ENCODE measurements at places on chromosomes 6 and 20. TPM values are rescaled to one million over a fixed set of nuclear protein-coding genes. Genes with fewer than 3 reads are reported as not detected.

- DNase-seq, result peak; percentile 81
- H3K27ac ChIP-seq, result no peak overlapping the region
Measured at GRCh38 chr6:41191569-41191968, 9.4 kb downstream of the TREML2 start.

DNA sequence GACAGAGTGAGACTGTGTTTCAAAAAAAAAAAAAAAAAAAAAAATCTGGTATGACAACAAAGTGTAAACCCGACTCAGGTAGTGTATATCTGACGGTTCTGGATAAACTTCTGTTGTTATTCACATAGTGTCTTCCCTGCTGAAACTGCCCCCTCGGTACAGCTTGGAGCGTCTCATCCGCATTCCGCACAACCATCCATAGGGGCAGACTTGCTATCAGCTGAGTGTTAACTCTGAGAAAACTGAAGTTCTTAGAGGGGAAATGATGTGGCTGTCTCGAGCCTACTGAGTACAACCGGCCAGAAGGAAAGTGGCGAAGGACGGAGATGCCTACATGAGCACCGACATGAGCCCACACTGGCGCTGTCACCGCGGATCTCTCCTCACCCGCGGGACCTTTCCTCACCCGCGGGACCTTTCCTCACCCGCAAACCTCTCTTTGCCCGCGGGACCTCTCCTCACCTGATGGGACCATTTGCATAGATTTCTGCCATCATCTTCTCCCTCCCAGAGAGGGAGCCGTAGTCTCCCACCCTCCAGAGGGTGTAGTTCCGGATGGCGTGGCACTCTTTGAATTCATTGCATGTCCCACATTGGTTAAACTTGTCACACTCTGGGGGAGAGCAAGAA, 9.8 kb downstream of the CTSZ start:
- no peaks in the 10 kb centered on the region for H3K4me1 ChIP-seq
- peak overlapping the region; percentile 44 for H3K27ac ChIP-seq
- H3K36me3 ChIP-seq, result peaks cover 43% of the 10 kb centered on the region

GRCh38 chr6:105803442-105803841, 282.7 kb upstream of the PRDM1 start:
- DNase-seq, result no peak
- no peak overlapping the region for H3K27ac ChIP-seq
- H3K27me3 ChIP-seq, result no peaks in the 10 kb centered on the region
- H3K36me3 ChIP-seq, result no peaks in the 10 kb centered on the region

GRCh38 chr6:33427585-33428223, 7.8 kb downstream of the SYNGAP1 start:
- peak overlapping the region; percentile 33 for H3K27ac ChIP-seq
- H3K27me3 ChIP-seq, result no peaks in the 10 kb centered on the region
- H3K4me1 ChIP-seq, result peaks cover 73% of the 10 kb centered on the region
- peak; percentile 36 for DNase-seq
- H3K4me3 ChIP-seq, result peak overlapping the region; percentile 85
- peaks cover 13% of the 10 kb centered on the region for H3K36me3 ChIP-seq

DHX16 gene
- 32.2 TPM for total RNA-seq

DNA sequence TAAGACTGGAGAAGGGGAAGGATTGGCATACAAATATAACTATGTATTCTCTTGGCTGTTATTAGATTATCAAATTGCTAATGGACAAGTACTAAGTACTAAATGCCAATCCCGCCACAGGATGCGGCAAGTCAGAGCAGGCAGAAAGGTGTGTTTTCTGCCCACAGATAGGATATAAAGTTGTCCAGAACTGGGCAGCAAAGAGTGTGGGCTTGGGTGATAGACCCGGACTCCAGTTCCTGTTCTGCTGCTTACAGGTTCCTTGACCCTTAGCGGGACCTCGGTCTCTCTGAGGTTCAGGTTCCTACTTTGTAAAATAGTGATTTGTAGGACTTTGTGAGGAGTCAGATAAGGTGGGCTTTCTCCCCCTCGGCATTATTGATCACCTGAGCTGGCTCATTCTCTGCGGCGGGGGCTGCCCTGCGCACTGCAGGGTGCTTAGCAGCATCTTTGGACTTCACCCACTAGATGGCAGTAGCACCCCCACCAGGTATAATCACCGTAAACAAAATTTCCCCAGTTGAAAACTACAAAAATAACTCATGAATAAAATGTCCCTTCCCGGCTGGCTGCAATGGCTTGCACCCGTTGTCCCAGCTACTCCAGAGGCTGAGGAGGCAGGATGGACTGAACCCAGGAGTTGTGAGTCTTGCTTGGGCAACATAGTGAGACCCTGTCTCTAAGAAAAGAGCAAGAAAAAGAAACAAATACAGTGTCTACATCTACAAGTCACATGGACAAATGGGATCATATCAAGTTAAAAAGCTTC, 193.1 kb downstream of the DOK5 start:
- H3K36me3 ChIP-seq, result peaks cover 7% of the 10 kb centered on the region
- H3K27ac ChIP-seq, result no peak overlapping the region
- peak; percentile 26 for DNase-seq
- H3K27me3 ChIP-seq, result peaks cover 25% of the 10 kb centered on the region

ROS1 gene
- 0.05 TPM for total RNA-seq

PRPF6 gene
- total RNA-seq, result 79.4 TPM

PPIL1 gene
- total RNA-seq, result 64.2 TPM

- no peak for DNase-seq
- no peaks in the 10 kb centered on the region for H3K27me3 ChIP-seq
- no peaks in the 10 kb centered on the region for H3K36me3 ChIP-seq
- peaks cover 12% of the 10 kb centered on the region for H3K4me1 ChIP-seq
Measured at GRCh38 chr20:25239387-25240370, 8.2 kb upstream of the PYGB start.

- DNase-seq, result no peak
- H3K27ac ChIP-seq, result no peak overlapping the region
- no peak overlapping the region for H3K4me3 ChIP-seq
- H3K27me3 ChIP-seq, result no peaks in the 10 kb centered on the region
- H3K4me1 ChIP-seq, result peaks cover 36% of the 10 kb centered on the region
- no peaks in the 10 kb centered on the region for H3K36me3 ChIP-seq
Measured at GRCh38 chr20:56773749-56774148, 144.6 kb downstream of the TFAP2C start.

CTAGE9 gene
- total RNA-seq, result not detected

LKAAEAR1 gene
- 0.73 TPM for total RNA-seq

GRCh38 chr20:17940224-17940971, 28.2 kb downstream of the SNX5 start:
- peak overlapping the region; percentile 98 for H3K27ac ChIP-seq
- H3K36me3 ChIP-seq, result peaks cover 42% of the 10 kb centered on the region
- no peaks in the 10 kb centered on the region for H3K27me3 ChIP-seq
- no peak overlapping the region for H3K4me3 ChIP-seq
- DNase-seq, result no peak

LY6G6C gene
- 0.21 TPM for total RNA-seq

DNA sequence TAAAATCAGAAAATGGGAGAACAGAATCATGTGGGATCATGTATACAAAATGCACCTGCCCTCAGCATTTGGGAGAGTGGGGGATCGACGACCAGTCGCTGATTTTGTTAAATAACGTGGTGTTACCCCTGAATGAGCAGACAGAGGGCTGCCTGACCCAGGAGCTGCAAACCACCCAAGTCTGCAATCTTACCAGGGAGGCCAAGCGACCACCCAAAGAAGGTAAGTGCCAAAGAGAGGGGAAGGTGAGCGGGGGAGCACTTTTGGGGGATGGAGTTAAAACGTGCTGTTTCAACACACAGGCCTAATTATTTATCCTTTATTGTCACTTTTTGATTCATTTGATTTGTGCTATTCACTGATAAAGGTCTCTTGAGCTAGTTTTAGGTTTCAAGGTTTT, 4.1 kb downstream of the ADGRB3 start:
- no peak for DNase-seq
- H3K4me3 ChIP-seq, result peak overlapping the region; percentile 82
- peaks cover 38% of the 10 kb centered on the region for H3K4me1 ChIP-seq
- no peaks in the 10 kb centered on the region for H3K36me3 ChIP-seq
- H3K27ac ChIP-seq, result no peak overlapping the region
- peaks cover 51% of the 10 kb centered on the region for H3K27me3 ChIP-seq

GRCh38 chr6:131950767-131951575, at the start of gene CCN2:
Gene CCN2, minus strand, starts transcription at chr6:131951372. Its CDS starts 200 bp downstream, at chr6:131951172.
- peak; percentile 95 for DNase-seq
- peaks cover 27% of the 10 kb centered on the region for H3K36me3 ChIP-seq
- peak within 1 kb of the TSS; percentile 82 for H3K4me3 ChIP-seq
- peaks cover 83% of the 10 kb centered on the region for H3K4me1 ChIP-seq
- peak within 1 kb of the TSS; percentile 96 for H3K27ac ChIP-seq
- no peaks in the 10 kb centered on the region for H3K27me3 ChIP-seq

TFAP2A gene
- total RNA-seq, result 0.30 TPM

DNA sequence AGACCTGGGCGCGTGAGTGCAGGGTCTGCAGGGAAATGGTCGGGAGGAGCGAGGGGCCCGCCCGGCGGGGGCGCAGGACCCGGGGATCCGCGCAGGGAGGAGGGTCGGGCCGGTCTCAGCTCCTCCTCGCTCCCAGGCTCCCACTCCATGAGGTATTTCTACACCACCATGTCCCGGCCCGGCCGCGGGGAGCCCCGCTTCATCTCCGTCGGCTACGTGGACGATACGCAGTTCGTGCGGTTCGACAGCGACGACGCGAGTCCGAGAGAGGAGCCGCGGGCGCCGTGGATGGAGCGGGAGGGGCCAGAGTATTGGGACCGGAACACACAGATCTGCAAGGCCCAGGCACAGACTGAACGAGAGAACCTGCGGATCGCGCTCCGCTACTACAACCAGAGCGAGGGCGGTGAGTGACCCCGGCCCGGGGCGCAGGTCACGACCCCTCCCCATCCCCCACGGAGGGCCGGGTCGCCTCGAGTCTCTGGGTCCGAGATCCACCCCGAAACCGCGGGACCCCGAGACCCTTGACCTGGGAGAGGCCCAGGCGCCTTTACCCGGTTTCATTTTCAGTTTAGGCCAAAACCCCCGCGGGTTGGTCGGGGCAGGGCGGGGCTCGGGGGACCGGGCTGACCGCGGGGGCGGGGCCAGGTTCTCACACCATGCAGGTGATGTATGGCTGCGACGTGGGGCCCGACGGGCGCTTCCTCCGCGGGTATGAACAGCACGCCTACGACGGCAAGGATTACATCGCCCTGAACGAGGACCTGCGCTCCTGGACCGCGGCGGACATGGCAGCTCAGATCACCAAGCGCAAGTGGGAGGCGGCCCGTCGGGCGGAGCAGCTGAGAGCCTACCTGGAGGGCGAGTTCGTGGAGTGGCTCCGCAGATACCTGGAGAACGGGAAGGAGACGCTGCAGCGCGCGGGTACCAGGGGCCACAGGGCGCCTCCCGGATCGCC, 54.2 kb upstream of the HLA-A start:
- DNase-seq, result peak; percentile 71
- H3K36me3 ChIP-seq, result peaks cover 10% of the 10 kb centered on the region
- peaks cover 4% of the 10 kb centered on the region for H3K4me1 ChIP-seq

- H3K36me3 ChIP-seq, result no peaks in the 10 kb centered on the region
- H3K27ac ChIP-seq, result no peak overlapping the region
- DNase-seq, result no peak
- no peaks in the 10 kb centered on the region for H3K4me1 ChIP-seq
- no peaks in the 10 kb centered on the region for H3K27me3 ChIP-seq
Measured at GRCh38 chr20:15528391-15529111, 1044.7 kb downstream of the KIF16B start.

DNA sequence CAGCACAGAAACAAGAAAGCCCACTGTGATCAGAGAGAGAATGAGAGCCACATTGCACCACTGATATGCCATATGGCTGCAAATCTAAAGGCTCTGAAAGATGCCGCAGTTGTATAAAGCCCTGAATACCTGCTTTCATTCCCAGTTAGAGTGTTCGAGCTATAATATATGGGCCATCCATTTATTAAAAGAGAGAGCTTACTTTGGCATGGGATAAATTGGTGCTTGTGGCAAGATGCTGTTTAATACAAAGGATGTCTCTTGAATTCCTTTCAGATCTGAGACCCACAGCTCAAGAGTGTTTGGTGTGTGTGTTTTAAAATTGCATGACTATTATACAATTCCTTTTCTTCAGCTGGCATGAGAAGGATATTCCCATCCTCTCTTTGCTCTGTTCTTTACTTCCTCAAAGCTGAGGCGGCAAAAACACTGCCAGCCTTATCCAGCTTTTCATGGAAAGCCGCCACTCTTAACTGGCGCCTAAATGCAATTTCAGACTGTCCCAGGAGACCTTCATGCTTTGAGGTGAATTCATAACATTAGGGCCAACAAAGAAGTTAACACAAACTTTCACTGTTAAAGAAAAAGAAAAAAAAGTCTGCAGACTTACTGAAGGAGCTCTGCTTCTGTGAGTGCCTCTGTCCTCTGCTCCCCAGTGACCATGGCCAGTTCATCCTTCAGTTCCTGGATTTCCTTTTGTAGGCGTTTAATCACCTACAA, 147.6 kb downstream of the KIF6 start:
- no peaks in the 10 kb centered on the region for H3K4me1 ChIP-seq
- H3K4me3 ChIP-seq, result no peak overlapping the region
- no peaks in the 10 kb centered on the region for H3K27me3 ChIP-seq
- H3K36me3 ChIP-seq, result no peaks in the 10 kb centered on the region
- no peak overlapping the region for H3K27ac ChIP-seq

OPRM1 gene
- total RNA-seq, result not detected

GRCh38 chr6:321158-321438, 28.8 kb downstream of the DUSP22 start:
- no peaks in the 10 kb centered on the region for H3K27me3 ChIP-seq
- peaks cover 29% of the 10 kb centered on the region for H3K36me3 ChIP-seq
- H3K27ac ChIP-seq, result no peak overlapping the region

VARS1 gene
- total RNA-seq, result 177 TPM

GRCh38 chr6:35419417-35419816, 32.7 kb upstream of the FANCE start:
- H3K4me1 ChIP-seq, result peaks cover 19% of the 10 kb centered on the region
- H3K27me3 ChIP-seq, result no peaks in the 10 kb centered on the region
- H3K4me3 ChIP-seq, result no peak overlapping the region
- H3K36me3 ChIP-seq, result peaks cover under 1% of the 10 kb centered on the region
- H3K27ac ChIP-seq, result no peak overlapping the region

DNA sequence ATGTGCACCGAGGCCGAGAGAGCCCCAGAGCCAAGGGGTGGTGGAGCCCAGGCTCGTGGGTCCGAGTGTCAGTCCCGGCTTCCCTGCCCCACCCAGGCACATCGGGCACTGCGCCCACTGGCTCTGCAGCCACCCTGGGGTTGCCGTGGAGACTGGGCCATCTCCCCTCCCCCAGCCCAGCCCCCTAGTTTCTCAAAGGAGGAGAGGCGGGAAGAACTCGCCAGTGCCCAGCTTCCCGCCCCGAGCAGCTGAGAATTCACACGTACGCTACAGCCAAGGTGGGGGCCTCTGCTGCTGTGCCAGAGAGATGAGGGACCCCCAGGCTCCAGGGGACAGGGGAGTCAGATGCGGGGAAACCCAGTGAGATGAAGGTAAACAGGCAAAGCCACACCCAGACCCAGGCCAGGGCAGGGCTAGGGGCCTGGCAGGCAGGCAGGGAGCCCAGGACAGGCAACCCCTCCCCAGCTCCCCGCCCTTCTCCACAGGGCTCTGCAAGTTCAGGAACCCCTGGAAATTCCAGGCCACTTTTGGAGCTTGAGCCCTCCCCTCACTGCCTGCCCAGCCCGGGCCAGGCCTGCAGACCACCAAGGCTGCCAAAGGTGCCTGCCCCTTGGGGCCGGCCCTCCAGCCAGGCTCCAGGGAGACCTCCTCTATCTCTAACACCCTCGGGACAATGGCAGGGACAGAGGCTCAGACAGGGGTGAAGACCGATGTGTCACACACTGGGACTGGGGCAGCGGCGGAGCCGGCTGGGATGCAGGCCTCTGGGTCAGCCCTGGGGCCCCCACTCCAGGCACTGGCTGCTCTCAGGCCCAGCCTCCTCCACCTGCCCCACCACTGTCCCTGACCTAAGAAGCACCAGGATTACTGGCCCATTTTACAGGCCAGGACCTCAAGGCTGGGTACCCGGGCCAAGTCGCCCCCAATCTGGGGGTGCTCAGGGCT, 6.0 kb downstream of the LAMA5 start:
- H3K27me3 ChIP-seq, result no peaks in the 10 kb centered on the region
- no peaks in the 10 kb centered on the region for H3K36me3 ChIP-seq
- H3K4me3 ChIP-seq, result no peak overlapping the region
- H3K27ac ChIP-seq, result peak overlapping the region; percentile 98
- DNase-seq, result peak; percentile 43

Data from WTC11 (cell line).